Panc1 (cell line): ENCODE measurements at places on chromosomes 3 and 15.

DNA sequence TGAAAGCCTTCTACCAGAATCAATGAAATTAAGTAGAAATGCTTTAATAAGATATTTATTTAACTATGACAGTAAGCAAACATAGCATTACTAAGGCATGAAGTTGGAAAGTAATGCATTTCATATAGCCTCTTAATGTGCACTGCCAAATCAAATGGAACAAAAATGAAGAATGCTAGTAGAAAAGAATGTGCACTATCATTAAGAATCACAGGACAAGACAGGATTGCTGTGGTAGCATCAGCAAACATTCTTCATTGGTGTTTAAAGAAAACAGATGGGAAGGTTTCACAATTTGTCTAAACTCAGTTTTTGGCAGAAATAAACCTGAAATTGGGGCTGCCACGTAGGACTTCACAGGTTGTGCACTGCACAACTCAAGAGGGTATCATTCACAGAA is 168.9 kb downstream of the CNTN3 start:
- DNase-seq = no peak

- DNase-seq = no peak
These were observed 30.0 kb downstream of the PDHB start for GRCh38 chr3:58403513-58404109.

- no peak for DNase-seq
These were observed 7.0 kb downstream of the SCAPER start for GRCh38 chr15:76898102-76898501.

GRCh38 chr3:171374661-171375285 is 85.4 kb downstream of the TNIK start:
- no peak for DNase-seq

DNA sequence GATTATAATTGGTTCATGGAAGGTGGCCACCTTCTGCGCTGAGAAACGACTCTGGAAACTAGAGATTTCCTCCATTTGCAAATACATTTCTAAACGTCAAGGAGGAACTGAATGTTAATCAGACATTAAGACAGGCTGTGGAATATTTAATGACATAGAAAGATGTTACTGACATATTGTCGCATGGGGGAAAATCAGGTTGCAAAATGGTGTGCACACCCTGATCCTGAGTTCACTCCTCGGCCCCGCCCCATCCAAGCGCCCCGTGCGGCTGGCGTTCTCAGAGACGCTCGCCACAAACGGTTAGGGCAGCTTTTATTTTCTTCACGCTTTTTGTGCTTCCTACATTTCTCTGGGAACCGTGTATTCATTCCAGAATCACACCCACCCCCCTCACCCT is 10.7 kb downstream of the H1-8 start:
- no peak for DNase-seq

DNA sequence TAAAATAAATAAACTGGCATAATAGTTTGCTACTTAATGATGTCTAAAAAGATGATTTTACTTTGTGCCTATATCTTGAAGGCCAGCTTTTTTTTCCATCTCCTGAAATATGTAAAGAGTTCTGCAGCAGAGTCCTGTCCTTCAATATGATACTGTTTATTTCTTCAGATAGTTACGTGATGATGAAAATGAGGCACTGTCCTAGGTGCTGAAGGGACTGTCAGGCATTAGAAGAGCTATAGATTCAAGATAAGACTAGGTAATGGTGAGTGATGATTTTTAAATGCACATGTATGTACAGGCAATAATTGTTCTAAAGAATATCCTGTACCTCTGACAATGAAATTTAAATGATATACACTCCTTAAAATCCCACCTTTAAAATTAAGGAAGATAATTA is 326.9 kb upstream of the DNAJC19 start:
- DNase-seq = no peak

DNA sequence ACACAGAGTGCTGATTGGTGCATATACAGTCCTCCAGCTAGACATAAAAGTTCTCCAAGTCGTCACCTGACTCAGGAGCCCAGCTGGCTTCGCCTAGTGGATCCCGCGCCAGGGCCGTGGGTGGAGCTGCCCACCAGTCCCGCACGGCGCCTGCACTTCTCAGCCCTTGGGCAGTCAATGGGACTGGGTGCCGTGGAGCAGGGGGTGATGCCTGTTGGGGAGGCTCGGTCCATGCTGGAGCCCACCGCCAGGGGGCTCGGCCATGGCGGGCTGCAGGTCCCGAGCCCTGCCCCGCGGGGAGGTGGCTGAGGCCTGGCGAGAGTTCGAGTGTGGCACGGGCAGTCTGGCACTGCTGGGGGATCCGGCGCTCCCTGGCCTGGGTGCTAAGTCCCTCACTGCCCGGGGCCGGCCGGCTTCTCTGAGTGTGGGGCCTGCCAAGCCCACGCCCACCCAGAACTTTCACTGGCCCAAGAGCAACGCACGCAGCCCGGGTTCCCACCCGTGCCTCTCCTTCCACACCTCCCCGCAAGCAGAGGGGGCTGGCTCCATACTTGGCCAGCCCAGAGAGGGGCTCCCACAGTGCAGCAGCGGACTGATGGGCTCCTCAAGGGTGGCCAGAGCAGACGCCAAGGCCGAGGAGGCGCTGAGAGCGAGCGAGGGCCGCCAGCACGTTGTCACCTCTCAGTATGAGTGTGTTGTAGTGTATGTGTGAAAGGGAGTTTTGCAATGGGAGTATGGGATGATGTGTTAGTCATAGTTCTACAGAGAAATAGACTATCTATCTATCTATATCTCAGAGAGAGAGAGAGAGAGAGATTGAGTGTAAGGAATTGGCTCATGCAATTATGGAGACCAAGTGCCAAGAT is 69.0 kb downstream of the UBE2E2 start:
- no peak for DNase-seq

GRCh38 chr15:65901336-65901735 is 32.0 kb downstream of the RAB11A start:
- DNase-seq = no peak

DNA sequence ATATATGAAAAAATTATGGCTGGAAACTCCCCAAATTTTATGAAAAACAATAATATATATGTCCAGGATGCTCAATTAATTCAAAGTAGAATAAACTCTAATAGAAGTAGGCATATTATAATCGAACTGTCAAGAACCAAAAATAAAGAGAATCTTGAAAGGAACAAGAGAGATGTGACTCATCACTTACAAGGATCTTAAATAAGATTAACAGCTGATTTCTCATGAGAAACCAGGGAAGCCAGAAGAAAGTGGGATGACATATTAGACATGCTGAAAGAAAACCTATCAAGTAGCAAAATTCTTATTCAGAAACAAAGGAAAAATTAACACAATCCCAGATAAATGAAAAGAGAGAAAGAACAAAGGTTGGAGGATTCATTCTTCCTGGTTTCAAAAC is 66.8 kb downstream of the FAIM start:
- no peak for DNase-seq

DNA sequence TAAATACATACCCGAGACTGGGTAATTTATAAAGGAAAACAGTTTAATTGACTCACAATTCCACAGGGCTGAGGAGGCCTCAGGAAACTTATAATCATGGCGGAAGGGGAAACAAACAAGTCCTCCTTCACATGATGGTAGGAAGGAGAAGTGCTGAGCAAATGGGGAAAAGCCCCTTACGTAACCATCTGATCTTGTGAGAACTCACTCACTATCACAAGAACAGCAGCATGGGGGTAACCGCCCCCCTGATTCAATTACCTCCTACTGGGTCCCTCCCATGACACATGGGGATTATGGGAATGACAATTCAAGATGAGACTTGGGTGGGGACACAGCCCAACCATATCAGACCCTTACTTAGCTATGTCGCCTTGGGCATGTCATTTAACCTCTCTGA is 27.7 kb downstream of the SCG3 start:
- no peak for DNase-seq

DNA sequence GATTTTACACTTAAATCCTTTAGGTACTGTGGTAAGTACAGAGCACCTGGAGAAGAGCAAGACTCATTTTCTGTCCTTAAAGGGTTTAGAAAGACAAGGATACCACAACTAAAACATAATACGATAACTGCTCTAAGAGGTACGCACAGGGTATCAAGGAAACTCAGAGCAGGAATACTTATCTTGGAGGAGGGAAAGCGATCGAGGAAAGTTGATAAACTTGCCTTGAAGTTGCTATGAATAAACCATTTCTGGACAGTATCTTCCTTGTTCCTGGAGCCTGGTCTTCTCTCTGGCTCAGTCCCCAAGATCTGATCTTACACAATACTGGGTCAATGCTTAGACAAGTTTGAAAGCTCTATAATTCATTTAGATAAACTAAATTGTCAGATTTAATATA is 17.6 kb upstream of the GATM start:
- DNase-seq = no peak

DNA sequence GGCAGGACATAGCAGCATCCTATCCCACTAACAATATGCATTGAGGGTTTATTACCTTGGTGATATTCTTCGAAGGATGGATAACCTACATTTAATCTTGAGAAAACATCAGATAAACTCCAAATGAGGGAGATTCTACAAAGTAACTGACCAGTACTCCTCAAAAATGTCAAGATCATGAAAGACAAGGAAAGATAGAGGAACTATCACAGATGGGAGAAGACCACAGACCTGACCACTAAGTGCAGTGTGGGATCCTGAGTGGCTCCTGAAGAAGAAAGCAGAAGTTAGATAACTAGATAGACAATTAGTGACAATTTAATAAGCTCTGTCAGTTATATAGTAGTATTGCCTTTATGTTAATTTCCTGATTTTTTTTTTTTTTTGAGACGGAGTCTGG is 17.7 kb upstream of the CGNL1 start:
- DNase-seq = no peak

DNA sequence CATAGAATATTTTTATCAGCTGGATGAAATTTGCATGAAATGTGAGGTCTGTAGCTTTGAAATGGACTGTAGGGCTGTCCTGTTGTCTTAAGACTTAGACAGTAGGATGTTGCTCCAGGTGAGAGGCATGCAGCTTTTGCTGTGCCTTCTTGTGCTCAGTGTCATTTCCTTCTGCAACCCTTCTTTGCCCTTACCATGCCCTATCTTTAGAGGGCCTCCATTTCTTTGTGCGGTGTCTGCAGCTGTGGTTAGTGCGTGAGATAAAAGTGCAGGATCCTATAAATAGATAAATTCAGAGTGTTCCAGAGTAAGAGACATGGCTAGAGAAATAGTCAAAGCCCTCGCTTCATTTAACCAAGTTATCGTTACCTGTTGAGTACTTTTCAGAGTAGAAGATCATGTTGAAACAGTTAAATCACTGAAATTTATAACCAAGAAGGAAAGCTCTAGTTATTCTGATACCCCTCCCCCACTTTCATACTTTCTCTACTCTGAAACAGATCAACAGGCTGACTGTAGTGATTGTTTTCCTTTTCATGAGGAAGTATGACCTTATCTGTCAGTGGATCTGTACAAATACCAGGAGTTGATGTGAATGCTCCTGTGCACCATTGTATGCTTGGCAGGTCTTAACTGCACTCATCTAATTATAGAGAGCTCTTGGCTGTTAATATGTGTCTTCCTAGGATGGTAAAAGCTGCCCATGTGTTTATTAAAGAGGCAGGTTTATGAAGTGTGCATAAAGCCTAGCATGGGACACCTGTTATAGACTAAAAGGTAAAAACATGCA is 18.2 kb downstream of the EIF3J start:
- DNase-seq = no peak

GRCh38 chr15:99153026-99153535 is 48.2 kb downstream of the SYNM start:
- no peak for DNase-seq

DNA sequence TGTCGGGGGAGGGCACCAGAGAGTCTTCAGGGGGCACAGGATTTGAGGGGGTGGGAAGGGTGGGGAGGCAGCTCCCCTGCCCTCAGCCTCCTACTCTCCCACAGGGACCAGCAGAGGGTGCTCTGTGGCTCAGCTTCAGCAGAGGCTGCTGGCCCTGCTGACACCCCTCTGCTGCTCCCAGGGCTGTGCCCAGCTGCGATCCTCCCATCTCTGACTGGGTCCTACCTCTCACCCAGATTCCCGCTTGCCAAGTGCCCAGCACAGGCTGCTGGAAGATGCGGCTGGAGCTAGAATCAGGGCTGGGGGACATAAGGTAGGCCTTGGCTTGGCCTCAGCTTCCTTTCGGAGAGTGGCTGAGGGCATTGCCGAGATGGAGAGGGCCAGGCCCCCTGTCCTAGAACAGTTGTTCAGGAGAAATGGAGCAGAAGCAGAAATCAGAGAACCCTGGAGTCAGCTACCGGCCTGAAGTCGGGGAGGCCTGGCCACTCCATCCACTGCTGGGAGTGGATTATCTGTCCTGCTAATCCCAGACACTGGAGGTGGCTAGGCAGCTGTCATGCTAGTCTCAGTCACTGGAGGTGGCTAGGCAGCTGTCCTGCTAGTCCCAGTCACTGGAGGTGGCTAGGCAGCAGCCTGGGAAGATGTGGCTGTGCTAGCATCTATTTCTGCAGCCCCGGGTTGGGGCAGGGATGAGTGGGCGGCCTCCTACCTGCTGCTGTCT is 3.9 kb downstream of the GRM2 start:
- DNase-seq = no peak

GRCh38 chr3:100260081-100260684 is 609 bp upstream of the TBC1D23 start:
- no peak for DNase-seq

DNA sequence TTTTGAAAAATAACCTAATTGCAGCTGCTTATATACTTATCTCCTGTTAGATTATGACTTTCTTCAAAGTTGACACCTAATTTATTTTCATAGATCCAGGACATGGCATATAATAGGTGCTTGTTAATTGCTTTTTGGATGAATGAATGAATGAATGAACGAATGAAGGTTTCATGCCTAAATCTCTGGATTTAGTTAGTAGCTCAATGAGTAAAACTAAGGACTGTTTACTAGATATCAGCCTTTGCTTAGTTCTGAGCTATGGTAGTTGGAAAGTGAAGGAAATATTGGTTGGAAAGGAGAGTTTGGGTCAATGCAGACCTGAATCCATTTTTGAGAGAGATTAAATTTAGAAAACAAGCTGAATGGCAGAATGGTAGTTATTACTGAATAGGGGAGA is 160.4 kb upstream of the SGO1 start:
- DNase-seq = no peak

- DNase-seq = no peak
These were observed 363.4 kb upstream of the RARB start for GRCh38 chr3:25064681-25065080.

GRCh38 chr3:50390508-50391224 is 31.3 kb upstream of the TMEM115 start:
- DNase-seq = no peak

- no peak for DNase-seq
These were observed 32.9 kb upstream of the MTMR10 start for GRCh38 chr15:31024330-31024729.

DNA sequence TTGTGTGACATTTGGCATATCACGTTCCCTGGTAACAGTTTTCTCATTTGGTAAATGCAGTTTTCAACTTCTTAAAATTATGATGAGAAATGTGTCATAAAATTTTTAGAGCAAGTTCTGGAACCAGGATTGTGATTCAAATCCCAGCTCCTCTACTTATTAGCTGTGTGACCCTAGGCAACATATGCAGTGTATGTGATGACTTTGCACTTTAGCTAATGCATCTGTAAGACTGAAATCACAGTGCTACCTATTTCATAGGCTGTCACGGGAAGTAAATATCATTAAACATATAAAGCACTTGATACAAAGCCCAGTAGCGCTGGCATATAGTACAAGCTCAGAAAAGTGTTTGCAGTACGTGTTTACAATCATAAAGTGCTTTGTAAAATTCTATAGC is 419.4 kb downstream of the GRM7 start:
- DNase-seq = no peak
